ENCODE measurements at places on chromosomes 16 and 17.

DNA sequence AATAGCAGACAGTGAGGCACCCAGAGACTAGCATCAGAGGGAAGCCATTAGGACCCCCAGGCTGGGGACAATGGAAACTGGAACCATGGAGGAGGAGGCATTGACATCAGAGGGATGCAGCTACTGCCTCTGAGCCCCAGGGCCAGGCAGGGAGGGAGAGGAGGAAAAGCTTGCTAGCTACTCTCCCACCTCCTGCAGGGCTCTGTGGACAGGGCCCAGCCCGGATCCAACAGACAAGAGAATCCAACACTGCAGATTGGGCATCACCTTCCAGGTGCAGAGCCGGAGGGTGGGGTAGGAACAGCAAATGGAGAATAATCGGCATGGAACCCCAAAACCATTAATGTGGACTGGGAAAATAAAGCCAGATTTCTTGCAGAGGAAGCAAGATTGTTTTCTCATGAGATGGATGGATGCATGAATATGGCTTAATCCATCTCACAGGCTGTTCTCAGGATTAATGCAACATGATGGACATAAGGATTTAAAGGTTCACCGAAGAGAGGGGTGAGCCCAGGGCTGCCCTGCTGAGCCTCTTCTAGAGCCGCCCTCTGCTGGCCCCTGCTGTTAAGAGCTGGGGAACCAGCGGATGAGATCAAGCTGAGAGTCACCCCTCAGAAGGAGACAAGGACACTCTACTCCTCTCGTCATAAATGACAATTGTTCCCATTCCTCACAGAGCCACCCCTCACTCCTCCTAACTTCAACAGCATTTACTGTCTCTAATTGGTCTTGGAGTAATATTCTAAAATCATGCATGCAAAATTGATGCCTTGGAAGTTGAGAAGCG lies 48.8 kb downstream of the DNAH3 start:
- peak; percentile 16 for DNase-seq

GRCh38 chr16:19223235-19224170 lies 55.5 kb downstream of the SYT17 start:
- DNase-seq = peak; percentile 72

DNA sequence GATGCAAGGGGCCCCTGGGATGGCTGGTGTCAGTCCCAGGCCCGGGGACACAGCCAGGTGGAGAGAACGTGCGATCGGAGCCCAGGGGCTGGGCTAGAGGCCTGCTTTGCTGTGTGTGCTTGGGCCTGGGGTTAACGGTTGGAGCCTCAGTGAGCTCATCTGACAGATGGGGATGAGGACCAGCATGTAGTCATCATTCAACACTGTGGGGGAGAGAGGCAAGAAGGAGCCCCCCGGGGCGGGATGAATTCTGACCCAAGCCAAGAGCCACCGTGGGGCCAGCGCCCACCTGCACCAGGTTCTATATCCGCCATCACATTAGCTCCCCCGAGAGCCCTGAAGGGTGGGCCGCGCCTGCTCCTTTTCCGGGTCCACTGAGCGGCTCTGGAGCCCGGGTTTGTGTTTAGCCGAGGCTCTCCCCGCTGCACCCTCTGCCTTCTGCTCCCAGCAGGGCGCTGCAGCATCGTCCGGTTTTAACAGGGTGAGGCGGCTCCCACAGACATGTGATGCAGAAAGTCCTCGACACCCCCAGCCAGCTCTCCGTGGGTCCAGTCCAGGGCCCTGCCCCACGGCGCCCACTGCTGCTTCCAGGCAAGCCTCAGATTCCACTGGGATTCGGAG lies 365.7 kb downstream of the SEC14L1 start:
- no peak for DNase-seq

DNA sequence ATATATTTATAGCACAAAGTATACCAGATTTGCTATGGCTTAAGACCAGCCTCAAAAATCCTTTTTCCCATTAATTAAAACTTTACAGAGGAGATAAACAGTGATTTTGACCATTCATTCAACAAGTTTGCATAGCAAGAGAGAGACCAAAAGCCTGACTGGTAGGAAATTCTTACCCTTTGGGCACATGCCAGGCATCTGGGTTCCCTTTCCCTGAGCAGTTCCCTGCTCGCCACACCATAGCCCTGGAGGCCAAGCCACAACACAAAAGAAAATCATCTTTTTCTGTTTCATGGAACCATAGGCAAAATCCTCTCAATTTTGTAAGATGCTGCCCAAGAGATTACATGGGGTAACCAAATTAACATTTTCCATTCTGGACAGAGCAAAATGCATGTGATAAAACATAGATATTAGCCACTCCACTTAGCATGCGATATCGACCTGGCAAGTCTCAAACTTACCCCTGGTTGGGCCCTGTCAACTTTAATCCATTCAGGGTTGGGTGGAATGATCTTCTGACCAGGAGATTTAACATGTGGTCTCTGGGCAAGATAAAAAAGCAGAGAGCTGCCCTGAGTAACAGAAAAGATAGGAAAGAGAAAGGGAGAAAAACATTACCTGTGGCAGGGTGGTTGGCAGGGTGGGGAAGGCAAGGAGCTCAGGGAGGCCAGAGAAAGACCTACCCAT lies 57.6 kb upstream of the B4GALNT2 start:
- no peak for DNase-seq

DNA sequence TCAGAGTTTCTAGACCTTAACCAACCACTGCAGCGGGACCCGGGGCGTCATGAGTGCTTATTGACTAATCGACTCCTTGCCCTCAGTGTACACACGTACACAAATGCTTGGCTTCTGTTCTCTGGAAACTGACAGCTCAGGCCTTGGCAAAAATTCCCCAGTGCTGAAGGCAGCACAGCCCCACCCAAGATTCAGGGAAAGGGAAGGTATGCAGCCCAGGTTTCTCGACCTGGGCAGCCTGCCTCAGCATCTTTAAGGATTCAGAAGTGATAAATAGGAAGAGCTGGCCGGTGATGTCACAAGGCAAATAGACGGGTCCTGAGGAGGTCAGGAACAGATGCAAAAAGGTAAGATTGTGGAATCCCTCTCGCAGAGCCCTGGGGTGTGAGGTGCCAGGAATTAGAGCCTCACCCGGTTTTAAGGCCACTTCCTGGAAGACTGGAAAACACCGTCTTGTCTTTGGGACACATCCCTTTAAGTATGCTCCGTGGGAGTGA lies 9.0 kb upstream of the CDH3 start:
- no peak for DNase-seq

- DNase-seq = no peak
Measured at GRCh38 chr17:79690988-79691836, 39.5 kb upstream of the ENPP7 start.

GRCh38 chr16:75087375-75087979 lies 29.1 kb downstream of the LDHD start:
- DNase-seq = peak; percentile 89

Measured in erythroblast (primary cell).